ENCODE measurements at places on chromosomes 2 and 18. TPM values are rescaled to one million over a fixed set of nuclear protein-coding genes. Genes with fewer than 3 reads are reported as not detected.

CENPA gene
- polyA plus RNA-seq, result 11.6 TPM

PLCL1 gene
- polyA plus RNA-seq, result 1.2 TPM

MAP4K4 gene
- polyA plus RNA-seq, result 28.6 TPM

RND3 gene
- polyA plus RNA-seq, result 41.6 TPM

ANKRD30B gene
- not detected for polyA plus RNA-seq

EPB41L3 gene
- 43.8 TPM for polyA plus RNA-seq

RAB6C gene
- not detected for polyA plus RNA-seq

GRCh38 chr2:109609352-109610024, 4.3 kb downstream of the SEPTIN10 start:
- H3K36me3 ChIP-seq, result no peaks in the 10 kb centered on the region
- DNase-seq, result no peak
- peaks cover 64% of the 10 kb centered on the region for H3K4me1 ChIP-seq
- peak overlapping the region; percentile 2 for H3K4me3 ChIP-seq

GRCh38 chr2:63537306-63537705, 51.0 kb downstream of the WDPCP start:
- H3K4me3 ChIP-seq, result no peak overlapping the region
- no peak for DNase-seq
- H3K27ac ChIP-seq, result no peak overlapping the region
- no peaks in the 10 kb centered on the region for H3K27me3 ChIP-seq
- H3K4me1 ChIP-seq, result no peaks in the 10 kb centered on the region

- DNase-seq, result peak; percentile 75
- H3K27ac ChIP-seq, result peak overlapping the region; percentile 98
- peak overlapping the region; percentile 61 for H3K4me3 ChIP-seq
- H3K4me1 ChIP-seq, result peaks cover 24% of the 10 kb centered on the region
These were observed 2.5 kb upstream of the RHOB start for GRCh38 chr2:20444101-20444992.

- H3K4me1 ChIP-seq, result peaks cover 26% of the 10 kb centered on the region
- peak overlapping the region; percentile 81 for H3K27ac ChIP-seq
- no peak overlapping the region for H3K4me3 ChIP-seq
- DNase-seq, result no peak
These were observed 69.3 kb downstream of the LBH start for GRCh38 chr2:30300456-30301221.

GRCh38 chr18:36149514-36150289, 20.0 kb downstream of the ELP2 start:
- H3K27ac ChIP-seq, result no peak overlapping the region
- no peak for DNase-seq
- no peaks in the 10 kb centered on the region for H3K27me3 ChIP-seq
- H3K36me3 ChIP-seq, result peaks cover 100% of the 10 kb centered on the region

GRCh38 chr2:179729966-179730365, 131.4 kb downstream of the ZNF385B start:
- H3K4me3 ChIP-seq, result no peak overlapping the region
- no peak for DNase-seq
- no peaks in the 10 kb centered on the region for H3K27me3 ChIP-seq
- H3K27ac ChIP-seq, result no peak overlapping the region
- no peaks in the 10 kb centered on the region for H3K36me3 ChIP-seq
- no peaks in the 10 kb centered on the region for H3K4me1 ChIP-seq

GRCh38 chr2:150586858-150587257, 99.4 kb upstream of the RND3 start:
- no peak for DNase-seq
- no peaks in the 10 kb centered on the region for H3K36me3 ChIP-seq
- H3K27ac ChIP-seq, result no peak overlapping the region
- H3K4me3 ChIP-seq, result no peak overlapping the region
- no peaks in the 10 kb centered on the region for H3K27me3 ChIP-seq

GRCh38 chr2:43293744-43294695, 67.6 kb upstream of the ZFP36L2 start:
- no peaks in the 10 kb centered on the region for H3K27me3 ChIP-seq
- H3K27ac ChIP-seq, result peak overlapping the region; percentile 78
- DNase-seq, result peak; percentile 76

DNA sequence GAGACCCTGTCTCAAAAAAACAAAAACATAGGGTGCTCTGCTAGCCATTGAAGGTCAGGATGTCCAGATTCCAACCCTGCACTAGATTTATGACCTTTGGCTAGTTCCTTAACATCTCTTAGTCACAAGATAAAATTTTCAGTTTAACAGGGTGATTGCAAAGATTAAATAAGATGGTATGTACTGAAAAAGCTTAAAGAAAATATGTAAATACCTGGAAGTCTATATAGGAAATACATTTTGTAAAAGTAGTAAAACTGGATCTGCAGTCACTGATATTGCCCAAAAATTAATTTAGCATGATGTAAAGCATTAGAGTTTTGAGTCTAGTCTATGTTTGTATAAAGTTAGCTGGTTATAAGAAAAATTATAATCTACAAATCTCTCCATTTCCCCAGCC, 5.4 kb upstream of the COX7A2L start:
- no peak overlapping the region for H3K4me3 ChIP-seq
- H3K27me3 ChIP-seq, result no peaks in the 10 kb centered on the region
- H3K27ac ChIP-seq, result no peak overlapping the region
- DNase-seq, result no peak
- peaks cover 7% of the 10 kb centered on the region for H3K4me1 ChIP-seq
- H3K36me3 ChIP-seq, result no peaks in the 10 kb centered on the region

GRCh38 chr18:50158866-50159653, 35.9 kb downstream of the MYO5B start:
- no peaks in the 10 kb centered on the region for H3K36me3 ChIP-seq
- H3K4me1 ChIP-seq, result no peaks in the 10 kb centered on the region
- no peak for DNase-seq
- no peak overlapping the region for H3K4me3 ChIP-seq
- no peaks in the 10 kb centered on the region for H3K27me3 ChIP-seq

DNA sequence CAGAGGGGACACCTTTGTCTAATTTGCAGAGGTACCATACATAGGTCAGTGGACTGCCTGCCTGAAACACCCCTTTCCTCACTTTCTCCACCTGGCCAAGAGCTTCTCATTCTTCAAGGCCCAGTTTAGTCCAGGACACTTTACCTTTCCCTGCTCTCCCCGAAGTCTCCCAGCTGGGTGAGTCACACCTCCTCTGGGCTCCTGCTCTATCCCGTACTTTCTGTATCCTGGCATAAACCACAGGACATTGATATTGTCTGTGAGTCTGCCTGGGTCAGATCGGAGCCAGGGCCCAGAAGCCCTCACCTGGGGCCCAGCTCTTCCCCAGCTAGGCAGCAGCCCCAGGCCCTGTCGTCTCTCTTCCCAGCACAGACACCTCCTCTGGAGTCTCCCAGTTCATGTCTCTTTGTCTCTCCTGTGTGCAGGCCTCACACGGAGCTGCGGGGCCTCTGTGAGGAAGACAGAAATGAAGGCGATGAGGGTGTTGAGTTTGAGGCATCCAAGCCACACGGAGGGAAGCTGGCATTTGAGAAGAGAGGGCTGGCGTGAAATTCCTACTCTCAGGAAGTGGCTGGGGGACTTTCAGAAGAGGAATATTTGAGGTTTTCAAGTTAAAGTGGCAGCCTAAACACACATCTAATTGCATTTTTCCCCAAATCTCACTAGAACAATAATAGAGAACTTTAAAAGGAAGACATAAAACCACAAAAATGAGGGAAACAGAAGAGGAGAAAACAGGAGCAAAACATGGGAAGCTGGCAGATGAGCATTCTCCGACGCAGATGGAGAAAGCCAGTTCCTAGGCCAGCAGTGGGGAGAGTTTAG, 79.6 kb upstream of the LAPTM4A start:
- no peaks in the 10 kb centered on the region for H3K27me3 ChIP-seq
- no peaks in the 10 kb centered on the region for H3K4me1 ChIP-seq
- no peaks in the 10 kb centered on the region for H3K36me3 ChIP-seq
- no peak for DNase-seq
- no peak overlapping the region for H3K27ac ChIP-seq

- no peaks in the 10 kb centered on the region for H3K36me3 ChIP-seq
- H3K4me1 ChIP-seq, result no peaks in the 10 kb centered on the region
- no peak overlapping the region for H3K27ac ChIP-seq
- no peaks in the 10 kb centered on the region for H3K27me3 ChIP-seq
- no peak overlapping the region for H3K4me3 ChIP-seq
These were observed 23.7 kb upstream of the GCG start for GRCh38 chr2:162175714-162176113.

DNA sequence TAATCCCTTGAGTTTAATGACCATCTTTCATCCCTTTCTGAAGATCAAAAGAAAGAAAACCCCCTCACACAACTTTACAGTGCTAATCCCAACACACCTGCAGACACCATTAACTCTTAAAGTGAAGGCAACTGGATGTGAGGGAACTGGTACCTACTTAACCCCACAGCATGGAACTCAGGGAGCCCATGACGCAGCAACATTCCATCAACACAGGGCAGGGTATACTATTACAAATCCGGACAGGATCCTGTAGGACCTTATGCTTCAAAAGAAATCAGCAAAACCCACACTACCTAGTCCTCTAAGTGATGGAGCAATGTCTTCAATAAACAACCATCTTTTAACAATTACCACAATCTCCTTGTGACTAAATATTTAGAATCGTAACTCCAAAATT, 78.6 kb downstream of the FARSB start:
- no peak for DNase-seq
- H3K4me3 ChIP-seq, result no peak overlapping the region
- no peaks in the 10 kb centered on the region for H3K27me3 ChIP-seq
- no peaks in the 10 kb centered on the region for H3K36me3 ChIP-seq

- no peak for DNase-seq
- H3K36me3 ChIP-seq, result no peaks in the 10 kb centered on the region
- no peaks in the 10 kb centered on the region for H3K27me3 ChIP-seq
- H3K4me3 ChIP-seq, result no peak overlapping the region
- H3K27ac ChIP-seq, result no peak overlapping the region
These were observed 41.5 kb downstream of the ANTXR1 start for GRCh38 chr2:69054431-69054830.

GRCh38 chr2:177600917-177601316, 208.3 kb downstream of the AGPS start:
- H3K27ac ChIP-seq, result no peak overlapping the region
- no peaks in the 10 kb centered on the region for H3K36me3 ChIP-seq
- H3K4me3 ChIP-seq, result no peak overlapping the region
- DNase-seq, result no peak
- no peaks in the 10 kb centered on the region for H3K27me3 ChIP-seq
- peaks cover 18% of the 10 kb centered on the region for H3K4me1 ChIP-seq

DNA sequence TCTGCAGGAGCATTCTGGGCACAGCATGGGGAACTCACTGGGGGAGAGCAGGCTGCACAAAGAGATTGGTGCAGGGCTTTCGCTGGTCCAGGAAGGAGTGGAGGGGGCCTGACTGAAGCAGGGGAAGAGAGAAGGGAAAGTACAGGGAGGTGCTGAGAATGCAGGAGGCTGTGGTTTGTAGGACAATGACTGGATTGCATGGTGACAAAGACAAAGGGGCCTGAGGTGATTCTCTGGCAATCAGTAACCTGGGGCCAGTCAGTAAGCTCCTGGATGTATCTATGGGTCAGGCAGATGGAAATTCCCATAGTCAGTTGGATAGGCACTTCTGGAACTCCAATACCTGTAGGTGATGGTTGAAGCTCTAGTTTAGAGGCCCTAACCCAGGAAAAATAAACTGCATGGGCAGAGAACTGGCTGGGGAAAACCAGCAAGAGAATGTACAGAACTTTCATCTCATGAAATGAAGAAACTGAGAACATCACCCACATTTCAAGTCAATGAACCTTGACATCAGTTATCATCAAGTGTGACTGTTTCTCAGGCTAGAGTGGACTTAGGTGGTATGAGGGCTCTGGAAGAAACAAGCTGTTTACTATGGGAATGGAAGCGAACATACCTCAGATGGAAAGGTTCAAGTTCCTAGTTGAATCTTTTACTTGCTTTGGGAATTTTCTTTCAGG, 193.2 kb downstream of the TPGS2 start:
- no peaks in the 10 kb centered on the region for H3K36me3 ChIP-seq
- no peak for DNase-seq
- H3K27ac ChIP-seq, result no peak overlapping the region
- H3K27me3 ChIP-seq, result no peaks in the 10 kb centered on the region

All from sigmoid colon (tissue), 7 donors.